ENCODE measurements at places on chromosomes 6 and 20.

DNA sequence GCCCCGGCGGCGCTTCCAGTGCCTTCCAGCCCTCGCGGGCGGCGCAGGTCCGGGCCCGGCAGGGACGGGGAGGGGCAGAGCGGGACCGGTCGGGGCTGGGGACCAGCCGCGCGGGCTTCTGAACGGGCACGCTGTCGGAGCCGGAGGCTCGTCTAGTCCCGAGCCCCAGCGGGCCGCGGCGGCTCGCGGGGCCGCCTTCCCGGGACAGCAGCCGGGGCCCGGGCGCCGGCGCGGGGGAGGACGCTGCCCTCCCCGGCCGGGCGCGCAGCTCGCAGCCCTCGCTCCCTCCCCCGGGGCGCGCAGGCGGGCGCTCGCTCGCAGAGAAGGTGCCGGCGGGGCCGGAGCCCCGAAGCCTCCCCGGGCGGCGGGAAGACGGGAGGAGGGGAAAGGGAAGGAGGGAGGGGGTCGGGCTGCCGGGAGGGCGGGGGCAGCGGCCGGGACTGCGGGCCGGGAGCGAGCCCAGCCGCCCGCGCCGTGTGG, 696 bp upstream of the SIRPA start:
- no peak for DNase-seq

- DNase-seq: no peak
Observed at GRCh38 chr6:166939894-166940293, 16.5 kb downstream of the RNASET2 start.

- DNase-seq: no peak
Observed at GRCh38 chr6:49326347-49326746, 136.7 kb downstream of the MMUT start.

GRCh38 chr6:44463728-44464450, 76.4 kb downstream of the CDC5L start:
- DNase-seq: no peak

- no peak for DNase-seq
Observed at GRCh38 chr6:100850174-100850573, 31.0 kb downstream of the ASCC3 start.

GRCh38 chr6:20186981-20187380, 25.3 kb downstream of the MBOAT1 start:
- no peak for DNase-seq

GRCh38 chr6:20802596-20802995, 268.3 kb downstream of the CDKAL1 start:
- DNase-seq: no peak

GRCh38 chr20:58996226-58996611, 10.8 kb downstream of the CTSZ start:
- DNase-seq: no peak

DNA sequence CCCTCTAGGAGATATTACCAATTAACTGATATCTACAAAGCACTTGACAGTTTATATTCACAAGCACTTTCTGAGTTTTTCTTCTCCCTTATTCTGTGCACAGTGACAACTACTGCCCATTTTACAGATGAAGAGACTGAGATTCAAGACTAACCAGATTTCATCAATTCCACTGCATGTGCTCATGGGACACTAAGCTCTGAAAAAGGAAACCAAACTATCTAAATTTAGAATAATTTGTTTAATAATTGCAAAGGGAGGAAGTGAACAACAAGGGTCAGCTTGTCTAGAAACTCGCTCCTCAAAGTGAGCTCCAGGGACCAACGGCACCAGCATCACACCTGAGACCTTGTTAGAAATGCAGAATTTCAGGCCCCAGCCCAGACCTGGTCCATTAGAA, 50.8 kb upstream of the MYLIP start:
- DNase-seq: no peak

- DNase-seq: no peak
Observed at GRCh38 chr6:129236001-129236517, 353.1 kb downstream of the LAMA2 start.

DNA sequence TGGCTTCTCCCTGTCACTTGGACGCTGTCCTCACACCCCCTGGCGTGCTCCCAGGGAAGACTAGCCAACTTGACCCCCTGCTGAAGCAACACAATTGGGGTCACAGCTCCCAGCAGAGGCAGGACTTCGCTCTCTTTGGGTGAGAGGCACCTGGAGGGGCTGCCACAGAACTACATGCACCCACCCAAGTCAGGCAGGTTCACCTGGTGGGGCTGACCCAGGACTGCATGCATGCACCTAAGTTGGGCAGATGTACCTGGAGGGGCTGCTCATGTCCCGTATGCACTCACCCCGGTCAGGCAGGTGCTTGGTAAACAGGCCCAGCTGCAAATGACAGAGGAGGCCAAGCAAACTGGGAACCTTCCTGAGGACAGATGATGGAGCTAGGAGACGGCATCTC, 154.3 kb upstream of the RPS6KA2 start:
- no peak for DNase-seq

GRCh38 chr6:158999154-158999665, 792 bp downstream of the RSPH3 start:
- no peak for DNase-seq

DNA sequence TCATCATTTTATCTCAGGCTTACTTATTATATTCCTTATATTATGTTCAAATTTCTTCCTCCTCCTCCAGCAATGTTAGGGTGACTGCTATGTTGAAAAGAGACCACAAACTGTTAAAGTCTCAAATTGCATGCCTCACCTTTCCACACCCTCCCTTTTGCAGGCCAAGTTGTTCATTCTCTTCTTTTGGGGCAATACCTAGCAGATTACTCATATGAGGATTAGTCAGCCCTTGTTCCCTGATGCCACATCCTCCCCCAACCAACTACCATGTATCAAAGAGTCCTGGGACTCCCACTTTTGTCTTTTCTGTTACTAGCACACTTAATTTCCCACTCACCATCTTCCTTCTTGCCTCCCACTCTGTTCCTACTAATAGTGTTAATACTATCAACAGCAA, 434.7 kb downstream of the BCKDHB start:
- DNase-seq: no peak

- no peak for DNase-seq
Observed at GRCh38 chr6:86152546-86152945, 509.9 kb upstream of the SYNCRIP start.

DNA sequence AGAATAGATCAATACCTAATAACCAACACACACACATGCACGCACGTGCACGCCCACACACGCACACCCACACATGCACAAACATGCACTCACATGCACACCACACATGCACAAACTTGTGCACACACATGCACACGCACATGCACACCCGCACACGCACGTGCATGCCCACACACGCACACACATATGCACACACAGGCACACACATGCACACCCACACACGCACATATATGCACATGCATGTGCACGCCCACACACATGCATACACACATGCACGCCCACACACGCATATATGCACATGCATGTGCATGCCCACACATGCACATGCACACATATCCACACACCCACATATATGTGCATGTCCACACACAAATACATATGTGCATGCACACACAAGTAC, 26.2 kb upstream of the CHRNA4 start:
- no peak for DNase-seq

DNA sequence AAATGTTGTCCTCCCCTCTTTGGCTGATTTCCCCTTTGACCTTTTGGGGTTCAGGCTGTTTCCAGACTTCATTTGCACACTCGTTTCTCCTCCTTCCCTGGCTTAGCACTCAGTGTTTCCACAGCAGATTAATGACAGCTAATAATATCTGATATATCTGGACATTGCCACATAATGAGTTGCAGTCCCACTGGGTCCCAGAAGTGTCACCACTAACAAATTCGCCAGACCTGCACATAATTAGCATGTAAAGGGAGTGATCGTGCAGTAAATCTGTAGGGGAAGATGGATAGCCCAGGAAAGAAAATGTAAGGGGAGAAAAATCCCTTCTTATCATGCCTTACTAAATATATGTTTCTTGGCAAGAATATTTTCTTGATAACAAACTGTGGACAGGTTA, 922.1 kb downstream of the TFAP2A start:
- no peak for DNase-seq

- no peak for DNase-seq
Observed at GRCh38 chr6:37125774-37126492, 44.0 kb upstream of the PIM1 start.

DNA sequence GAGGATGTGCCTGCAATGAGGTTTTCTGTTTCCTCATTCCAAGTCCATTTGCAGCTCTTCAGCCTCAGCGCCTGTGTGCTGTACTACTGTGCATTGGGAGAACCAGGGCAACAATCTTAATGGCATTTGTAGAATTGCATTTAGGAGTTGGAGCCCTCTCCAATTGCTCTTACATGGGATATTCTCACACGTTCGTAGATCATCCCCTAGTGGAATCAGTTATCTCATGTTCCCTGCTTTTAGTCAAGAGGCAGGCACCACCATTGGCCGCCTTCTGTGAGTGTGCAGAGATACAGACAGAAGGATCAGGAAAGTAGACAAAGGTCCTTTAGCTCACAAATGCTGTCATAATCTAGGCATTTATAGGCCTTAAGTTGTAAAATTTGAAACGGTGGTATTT, 84.2 kb upstream of the RGS17 start:
- DNase-seq: no peak

DNA sequence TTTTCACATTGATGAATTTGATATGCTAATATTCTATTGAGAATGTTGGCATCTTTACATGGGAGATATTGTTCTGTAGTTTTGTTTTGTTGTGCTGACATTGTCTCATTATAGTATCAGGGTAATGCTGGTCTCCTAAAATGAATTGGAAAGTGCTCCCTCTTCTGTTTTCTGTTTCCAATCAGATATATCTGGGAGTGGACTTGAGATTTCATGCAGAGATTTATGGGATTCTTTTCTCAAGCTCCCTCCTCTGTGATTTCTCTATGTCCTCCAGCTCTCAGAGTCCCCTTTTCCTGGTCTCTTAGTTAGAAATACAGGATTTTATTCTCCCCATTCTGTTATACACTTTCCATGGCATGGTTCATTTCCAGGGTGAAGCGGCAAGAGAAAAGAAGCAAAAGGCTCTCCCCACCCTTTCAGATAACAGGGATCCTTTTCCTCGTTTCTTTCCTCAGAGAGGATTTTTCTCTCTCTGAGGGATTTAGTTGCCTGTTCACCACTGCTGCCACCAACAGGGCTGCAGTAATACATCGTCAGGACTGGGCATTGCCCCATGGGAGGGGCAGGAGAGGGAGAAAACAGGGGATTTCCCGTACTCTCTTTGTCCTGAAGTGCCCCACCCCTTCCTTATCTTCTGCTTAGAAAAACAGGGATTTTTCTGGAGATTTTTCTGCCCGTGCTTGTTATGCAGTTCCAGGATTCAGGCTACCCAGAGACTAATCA, 59.3 kb upstream of the STMND1 start:
- DNase-seq: no peak

DNA sequence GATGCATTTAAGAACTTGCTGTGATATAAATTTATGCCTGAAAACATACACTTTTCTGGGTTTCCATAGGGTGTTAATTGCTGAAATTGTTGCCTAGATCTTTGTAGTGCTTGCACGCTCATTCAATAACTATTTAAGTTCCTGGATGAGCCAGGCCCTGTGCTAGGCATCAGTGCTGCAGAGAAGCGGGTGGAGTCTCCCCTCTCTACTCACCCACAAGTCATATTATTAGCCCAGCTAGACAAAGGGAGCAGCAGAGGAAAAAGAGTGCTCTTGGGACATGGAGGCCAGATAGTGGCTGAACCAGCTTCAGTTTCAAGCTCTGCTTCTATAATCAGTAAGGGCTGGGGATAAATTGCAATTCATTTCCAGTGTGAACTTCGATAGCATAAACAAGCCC, 329.1 kb downstream of the TFAP2B start:
- DNase-seq: no peak

DNA sequence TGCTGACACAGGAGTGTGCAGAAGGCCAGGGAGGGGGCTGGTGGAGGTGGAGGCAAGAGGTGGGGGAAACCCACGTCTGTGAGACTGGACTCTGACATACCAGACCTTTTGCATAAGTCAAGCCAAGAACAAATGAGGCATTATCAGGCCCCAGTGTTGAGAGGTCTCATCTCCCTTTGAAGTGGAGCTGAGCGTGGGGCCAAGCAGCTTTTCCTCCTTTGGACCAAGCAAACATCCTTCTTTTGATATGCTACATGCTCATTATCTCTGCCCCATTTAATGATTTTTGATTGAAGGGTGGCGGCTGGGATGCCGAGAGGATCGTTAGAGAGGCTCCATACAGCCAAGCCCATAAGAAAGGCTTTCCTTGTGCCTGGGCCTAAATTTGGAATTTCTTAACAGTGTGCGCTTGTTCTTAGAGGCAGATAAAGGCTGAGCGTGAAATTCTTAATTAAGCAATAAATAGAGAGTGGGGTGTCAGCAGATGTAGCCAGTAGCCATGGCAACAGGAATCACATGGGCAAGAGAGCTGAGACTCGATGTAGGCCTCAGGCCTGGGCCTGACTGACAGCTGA, 244.5 kb downstream of the PKHD1 start:
- no peak for DNase-seq

GRCh38 chr6:161305860-161306259, 32.0 kb upstream of the AGPAT4 start:
- no peak for DNase-seq

DNA sequence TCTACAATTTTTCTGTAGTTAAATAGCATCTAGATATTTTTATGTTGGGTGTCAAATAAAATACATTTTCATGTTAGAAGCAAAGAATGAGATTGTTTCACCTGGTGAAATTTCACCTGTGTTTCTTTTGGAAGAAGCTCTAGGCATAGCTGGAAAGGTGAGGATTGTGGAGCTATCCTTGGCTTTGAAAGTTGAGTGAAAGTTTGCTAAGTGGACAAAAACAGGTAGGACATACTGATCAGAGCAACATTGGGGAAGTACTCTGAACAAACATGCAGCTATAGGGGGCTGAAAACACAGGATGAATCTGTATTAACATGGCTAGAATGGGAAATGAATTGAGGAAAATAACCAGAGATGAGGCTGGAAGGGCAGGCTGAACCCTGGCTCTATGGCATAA, 18.8 kb downstream of the CLVS2 start:
- no peak for DNase-seq

- DNase-seq: no peak
Observed at GRCh38 chr6:112983713-112984261, 636.7 kb downstream of the RFPL4B start.

DNA sequence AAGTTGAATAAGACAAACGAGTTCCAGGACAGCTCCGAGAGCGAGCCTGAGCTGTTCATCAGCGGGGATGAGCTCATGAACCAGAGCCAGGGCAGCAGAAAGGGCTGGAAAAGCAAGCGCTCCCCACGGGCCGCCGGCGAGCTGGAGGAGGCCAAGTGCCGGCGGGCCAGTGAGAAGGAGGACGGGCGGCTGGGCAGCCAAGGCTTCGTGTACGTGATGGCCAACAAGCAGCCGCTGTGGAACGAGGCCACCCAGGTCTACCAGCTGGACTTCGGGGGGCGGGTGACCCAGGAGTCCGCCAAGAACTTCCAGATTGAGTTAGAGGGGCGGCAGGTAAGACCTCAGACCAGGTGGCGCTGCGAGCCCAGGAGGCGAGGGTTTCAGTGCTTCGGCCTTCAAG, 56.0 kb upstream of the TMEM181 start:
- no peak for DNase-seq

GRCh38 chr6:15255481-15255880, 9.6 kb downstream of the JARID2 start:
- DNase-seq: no peak

Data from stimulated activated CD8-positive, alpha-beta memory T cell treated with anti-CD3 and anti-CD28 coated beads, Interleukin-2, amount 100 ng/mL, for 1 hour (primary cell).